Activated naive CD4-positive, alpha-beta T cell treated with anti-CD3 and anti-CD28 coated beads, Interleukin-2, amount 50 U/mL, for 72 hours (primary cell): ENCODE measurements at places on chromosomes 12 and 14.

- DNase-seq = no peak
Observed at GRCh38 chr12:64595863-64596793, 14.2 kb upstream of the RASSF3 start.

GRCh38 chr12:68765696-68766095 lies 19.7 kb downstream of the SLC35E3 start:
- no peak for DNase-seq

GRCh38 chr12:68272732-68273131 lies 19.3 kb upstream of the IL22 start:
- no peak for DNase-seq

- no peak for DNase-seq
Observed at GRCh38 chr12:77973579-77973978, 142.9 kb downstream of the NAV3 start.

GRCh38 chr14:92413379-92413778 lies 90.4 kb downstream of the SLC24A4 start:
- no peak for DNase-seq

DNA sequence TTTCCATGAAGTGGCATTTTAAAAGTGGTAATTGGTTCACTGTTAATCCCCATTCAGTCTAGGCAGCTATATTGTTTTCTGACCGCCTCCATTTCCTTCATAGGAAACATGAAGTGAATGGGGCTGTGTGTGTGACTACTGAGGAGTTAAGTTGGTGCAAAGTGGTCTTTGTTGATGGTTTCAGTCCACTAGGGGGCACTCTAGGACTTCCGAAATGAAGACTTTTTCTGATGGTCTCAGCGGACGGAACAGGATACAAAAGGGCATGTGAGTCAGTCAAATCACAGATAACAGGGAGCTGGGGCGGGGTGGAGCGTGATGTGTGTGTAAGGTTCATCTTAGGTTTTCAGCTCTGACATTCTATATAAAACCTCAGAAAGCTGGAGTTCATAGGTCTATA lies 240.1 kb upstream of the OR4E1 start:
- peak; percentile 79 for DNase-seq

- no peak for DNase-seq
Observed at GRCh38 chr14:24207104-24207551, 1.6 kb downstream of the TSSK4 start.

DNA sequence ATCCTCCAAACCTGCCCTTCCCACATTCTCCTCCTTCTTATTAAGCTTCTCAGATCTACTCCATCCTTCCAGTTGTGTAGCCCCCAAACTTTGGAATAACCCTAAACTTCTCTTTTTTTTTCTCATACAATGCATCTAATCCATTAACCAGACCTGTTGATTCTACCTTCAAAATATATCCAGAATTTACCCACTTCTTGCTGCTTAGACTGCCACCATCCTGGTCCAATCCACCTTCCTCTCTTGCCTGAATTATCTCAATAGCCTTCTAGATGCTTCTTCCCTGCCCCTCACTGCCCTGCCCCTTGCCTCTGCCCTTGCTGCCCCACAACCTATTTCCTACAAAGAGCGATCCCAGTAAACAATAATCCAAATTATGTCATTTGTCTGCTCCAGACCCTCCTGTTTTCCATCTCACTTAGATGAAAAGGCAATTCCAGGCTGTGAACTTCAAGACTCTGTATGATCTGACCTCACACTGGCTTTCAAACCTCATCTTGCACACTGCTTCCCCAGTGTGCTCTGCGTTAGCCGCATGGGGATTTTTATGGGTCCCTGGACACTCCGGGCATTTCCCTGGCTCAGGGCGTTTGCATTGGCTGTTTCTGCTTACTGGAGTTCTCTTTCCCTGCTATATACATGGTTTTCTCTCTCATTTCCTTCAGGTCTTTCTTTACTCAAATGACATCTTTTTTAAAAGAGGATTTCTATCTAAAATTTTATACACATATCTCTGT lies 42.6 kb upstream of the HIF1A start:
- DNase-seq = no peak
